ENCODE measurements at places on chromosomes 2 and 18.
A peak's percentile ranks its signal among the peaks of the same experiment; 100 is the strongest.

DNA sequence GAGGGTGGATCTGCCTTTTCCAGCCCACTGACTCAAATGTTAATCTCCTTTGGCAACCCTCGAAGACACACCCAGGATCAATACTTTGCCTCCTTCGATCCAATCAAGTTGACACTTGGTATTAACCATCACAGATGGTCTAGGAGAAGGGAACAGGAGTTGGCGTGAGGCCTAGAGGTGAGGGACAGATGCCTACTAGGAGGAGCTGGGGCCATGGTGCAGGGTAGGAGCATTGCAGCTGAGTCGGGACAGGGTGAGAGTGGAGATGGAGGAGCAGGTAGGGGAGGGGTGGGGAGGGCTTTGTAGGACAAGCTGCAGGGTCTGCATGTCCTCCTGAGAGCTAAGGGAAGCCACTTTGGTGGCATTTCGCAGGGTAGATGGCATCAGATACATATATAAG, 140.0 kb downstream of the VAPA start:
- DNase-seq = no peak

DNA sequence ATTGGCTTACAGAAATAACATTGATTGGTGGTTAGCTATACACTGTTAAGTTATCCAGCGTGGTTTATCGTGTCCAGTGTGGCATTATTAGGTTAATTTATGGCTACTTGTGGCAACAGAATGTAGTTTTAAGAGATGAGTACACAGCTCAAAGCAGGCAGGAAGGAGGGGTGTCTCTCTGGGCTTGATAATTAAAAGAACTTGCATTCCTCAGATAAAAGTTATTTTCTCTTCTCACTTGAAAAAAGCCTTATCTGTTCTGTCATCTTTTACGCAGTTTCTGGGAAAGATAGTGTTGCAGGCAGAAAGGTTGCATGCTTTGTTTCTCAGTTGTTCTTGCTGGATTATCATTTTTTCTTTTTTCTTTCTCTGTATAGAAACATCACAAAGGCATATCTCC, 154.4 kb upstream of the COL3A1 start:
- DNase-seq = no peak

DNA sequence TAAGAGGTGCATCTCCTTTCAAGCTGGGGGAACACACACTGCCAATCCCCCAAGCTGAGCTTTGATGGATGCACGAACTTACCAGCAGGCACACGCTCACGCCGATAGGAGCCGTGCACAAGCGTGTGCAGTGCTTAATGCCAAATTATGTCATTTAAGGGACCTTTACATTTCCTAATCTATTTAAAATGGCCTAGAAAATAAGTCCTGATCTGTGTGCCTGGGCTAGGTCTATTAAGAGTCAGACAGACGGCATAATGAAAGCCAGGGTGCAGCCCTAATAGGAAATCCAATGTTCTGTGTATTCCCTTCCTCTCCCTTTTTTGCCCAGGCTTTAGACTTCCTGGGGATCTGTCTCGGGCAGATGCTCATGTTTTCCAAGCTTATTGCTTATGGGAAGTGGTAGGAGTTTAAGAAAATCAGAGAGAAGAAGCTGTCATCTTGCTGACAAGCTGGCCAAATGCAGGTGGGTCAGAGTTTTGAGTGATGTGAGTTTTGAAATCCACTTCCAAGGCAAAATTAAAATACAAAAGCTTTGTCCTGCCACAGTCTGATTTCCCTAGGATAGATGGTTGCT, 142.6 kb downstream of the MYT1L start:
- no peak for DNase-seq

GRCh38 chr2:236180831-236181453, 12.8 kb upstream of the GBX2 start:
- peak; percentile 95 for DNase-seq

- no peak for DNase-seq
These were observed 237.1 kb upstream of the PXDN start for GRCh38 chr2:1981421-1981820.

Measured in osteoblast (primary cell).